ENCODE measurements at places on chromosomes 6 and 20.

DNA sequence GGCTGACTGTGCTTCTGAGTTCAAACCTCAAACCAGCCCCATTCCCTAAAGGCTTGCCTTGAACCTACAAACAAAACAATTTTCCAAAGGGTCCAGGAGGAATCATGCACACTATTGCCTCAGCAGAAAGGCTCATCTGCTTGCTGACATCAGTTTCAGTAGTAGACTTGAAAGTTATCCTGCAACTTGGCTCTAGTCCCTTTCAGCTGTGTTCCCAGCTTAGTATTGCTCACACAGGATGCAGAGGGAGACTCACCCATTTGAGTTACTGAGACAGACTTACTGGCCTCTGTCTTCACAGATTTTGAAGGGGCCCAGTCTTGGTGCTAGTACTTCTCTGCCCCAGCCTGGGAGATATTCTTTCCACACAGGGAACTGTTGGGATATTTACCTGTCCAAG, 38.5 kb upstream of the TFB1M start:
- DNase-seq, result no peak

DNA sequence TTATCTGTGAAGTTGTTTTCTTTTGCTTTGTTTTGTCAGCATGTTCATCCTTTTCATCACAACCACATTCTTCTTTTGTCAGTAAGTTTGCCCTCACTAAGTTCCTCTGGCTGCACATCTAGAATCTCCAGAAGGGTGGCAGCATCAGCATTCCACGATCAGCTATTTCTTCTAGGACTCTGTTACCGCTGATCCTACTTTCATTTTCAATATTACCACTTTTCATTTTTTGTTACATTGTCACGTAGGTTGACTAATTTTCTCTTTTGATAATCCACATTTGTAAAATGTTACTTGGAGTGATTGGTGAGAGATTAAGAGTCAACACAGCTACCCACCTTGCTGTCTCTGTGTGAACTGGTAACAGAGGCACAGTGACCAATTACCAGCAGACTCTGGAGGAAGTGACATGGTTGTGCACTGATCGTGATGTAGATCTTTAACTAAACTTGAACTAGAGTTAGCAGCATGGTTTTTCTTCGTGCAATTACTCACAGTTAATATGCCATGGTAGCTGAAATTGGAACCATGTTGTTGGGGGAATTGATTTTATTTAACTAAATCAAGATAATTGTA, 307.9 kb upstream of the SLC35B3 start:
- no peak for DNase-seq

DNA sequence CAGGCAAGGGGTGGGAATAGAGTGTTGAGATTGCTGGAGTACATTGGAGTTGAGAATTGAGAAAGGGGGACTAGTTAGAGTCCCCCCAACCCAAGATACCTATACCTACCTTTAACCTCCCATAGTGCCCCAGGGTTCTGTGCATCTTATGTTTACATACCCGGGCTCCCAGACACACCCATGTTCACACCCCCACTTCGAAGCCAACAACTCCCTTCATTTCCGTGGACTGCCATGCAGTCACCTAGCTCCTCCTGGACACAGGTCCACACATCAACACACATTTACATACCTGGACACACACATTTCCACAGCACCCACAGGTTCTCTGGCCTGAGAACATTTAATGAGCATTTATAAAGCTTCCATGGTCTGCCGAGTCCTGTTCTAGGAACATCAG, 5.1 kb downstream of the TMEM63B start:
- DNase-seq, result no peak

DNA sequence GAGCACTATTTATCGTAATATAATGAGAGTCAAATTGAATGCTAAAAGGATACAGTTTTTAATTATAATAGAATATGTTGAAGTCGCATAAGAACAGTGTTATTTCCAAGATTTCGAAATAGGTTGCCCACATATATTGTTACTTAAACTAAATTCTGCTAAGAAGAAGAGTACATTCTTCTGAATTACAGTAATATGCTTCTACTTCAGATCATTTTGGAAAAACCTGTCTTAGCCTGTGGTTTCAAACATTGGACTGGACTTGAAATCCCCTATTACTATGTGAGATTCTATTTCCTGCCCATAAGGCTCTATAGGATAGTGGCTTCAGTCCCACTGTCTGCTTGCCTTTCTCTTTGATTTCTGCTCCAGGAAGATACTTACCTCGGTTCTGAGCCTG, 137.2 kb downstream of the B3GAT2 start:
- DNase-seq, result no peak

GRCh38 chr6:146335336-146335735, 208.3 kb upstream of the RAB32 start:
- no peak for DNase-seq

DNA sequence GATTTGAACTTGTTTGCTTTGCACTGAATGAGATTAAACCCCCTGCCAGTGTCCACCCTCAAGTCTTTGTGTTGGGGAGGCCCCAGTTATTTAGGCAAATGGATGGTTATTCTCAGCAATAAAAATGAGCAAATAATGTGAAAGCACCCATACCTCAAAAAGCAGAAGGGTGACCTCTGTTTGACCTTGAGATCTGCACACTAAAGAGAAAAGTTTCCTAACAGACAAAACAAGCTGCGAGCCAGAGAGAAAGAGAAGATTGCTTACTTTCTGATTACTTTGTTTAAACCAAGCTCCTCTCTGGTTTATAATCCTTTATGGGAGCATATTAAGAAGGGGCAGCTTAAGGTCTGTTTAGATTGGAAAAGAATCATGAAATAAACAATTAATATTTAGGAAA, 30.4 kb upstream of the TRERF1 start:
- no peak for DNase-seq

- DNase-seq, result no peak
These were observed 21.2 kb upstream of the SLC22A2 start for GRCh38 chr6:160279850-160280249.

DNA sequence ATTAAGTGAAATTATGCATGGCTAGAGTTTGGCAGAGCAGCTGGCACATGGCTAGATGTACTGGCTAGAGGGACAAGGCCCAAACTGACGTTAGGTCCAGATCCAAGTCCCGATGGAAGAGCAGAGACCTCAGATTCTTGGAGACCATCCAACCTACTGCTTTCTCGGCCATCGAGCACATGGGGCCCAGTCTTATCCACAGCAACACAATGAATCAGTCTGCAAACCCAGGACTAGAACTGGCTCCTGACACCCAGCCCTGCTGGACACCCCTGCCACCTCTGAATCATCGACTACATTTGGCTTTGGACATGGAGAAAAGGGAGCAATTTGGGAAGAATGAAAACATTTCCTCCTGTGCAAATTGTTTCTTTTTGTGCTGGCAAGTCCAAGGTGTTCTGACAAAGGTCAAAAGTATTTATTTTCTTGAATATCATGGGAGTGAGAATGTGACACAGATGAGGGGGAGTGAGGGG, 23.9 kb upstream of the YWHAB start:
- DNase-seq, result no peak

- no peak for DNase-seq
These were observed 19.5 kb downstream of the ANKRD60 start for GRCh38 chr20:58208944-58209343.

DNA sequence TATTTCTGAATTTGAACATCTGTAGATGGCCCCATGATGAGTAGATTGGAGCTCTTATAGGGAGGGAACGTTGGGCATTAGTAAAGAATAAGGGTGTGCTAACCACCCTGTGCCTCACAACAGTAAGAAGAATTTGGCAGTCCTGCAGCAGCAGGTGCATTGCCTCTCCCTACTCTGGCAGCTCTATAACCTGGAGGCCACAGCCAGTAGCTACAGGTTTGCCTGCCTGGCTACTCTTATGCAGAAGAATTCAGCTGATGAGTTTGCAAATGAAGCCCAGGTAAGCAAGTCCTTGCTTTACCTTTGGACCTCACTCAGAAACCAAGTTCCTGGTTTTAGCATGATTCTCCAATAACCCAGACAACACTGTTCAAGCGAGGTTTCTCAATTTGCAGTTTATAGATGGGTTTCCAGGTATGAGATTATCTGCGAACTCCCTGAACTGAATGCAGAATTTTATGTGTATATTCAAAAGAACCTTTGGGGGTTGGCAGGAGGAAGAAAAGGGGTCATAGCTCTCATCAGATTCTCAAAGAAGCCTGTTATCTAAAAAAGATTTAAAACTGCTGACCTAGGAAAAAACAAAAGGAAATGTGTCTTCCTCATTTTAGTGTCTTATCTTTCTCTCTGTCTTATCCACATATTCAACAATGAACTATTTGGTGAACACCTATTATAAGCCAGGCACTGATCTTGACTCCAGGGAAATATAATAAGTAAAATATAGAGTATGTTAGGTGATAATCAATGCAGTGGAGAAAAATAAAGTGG, 18.9 kb downstream of the TREML1 start:
- DNase-seq, result no peak

DNA sequence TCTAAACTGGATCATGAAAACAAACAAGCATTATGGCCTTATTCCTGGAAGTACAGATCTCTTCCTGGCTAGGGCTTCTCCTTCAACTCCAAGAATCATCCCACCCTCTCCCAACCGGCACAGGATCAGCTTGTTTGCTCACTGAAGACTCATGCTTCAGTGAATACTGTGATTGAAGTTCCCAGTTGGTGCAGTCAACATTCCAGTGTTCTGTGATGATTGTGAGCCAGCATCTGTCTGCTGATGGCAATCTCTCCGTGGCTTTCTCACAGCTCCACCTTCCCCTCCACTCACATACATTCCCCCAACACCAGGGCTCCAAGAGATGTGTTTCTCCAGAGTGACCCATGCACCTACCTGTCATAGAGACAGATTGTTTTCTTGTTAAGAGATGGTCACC, 421.3 kb upstream of the BTBD3 start:
- DNase-seq, result no peak

GRCh38 chr20:37366743-37367142, 20.8 kb downstream of the SRC start:
- no peak for DNase-seq

GRCh38 chr20:38221119-38221589, 39.4 kb downstream of the KIAA1755 start:
- DNase-seq, result peak; percentile 10

GRCh38 chr20:48465271-48465670, 362.5 kb downstream of the PREX1 start:
- no peak for DNase-seq

GRCh38 chr6:109139109-109139508, 43.8 kb downstream of the CEP57L1 start:
- DNase-seq, result no peak

GRCh38 chr6:40441150-40441549, 146.0 kb downstream of the LRFN2 start:
- DNase-seq, result no peak

- no peak for DNase-seq
These were observed 228.4 kb upstream of the RSPO3 start for GRCh38 chr6:126890055-126890454.

- DNase-seq, result no peak
These were observed 52.9 kb upstream of the PMEPA1 start for GRCh38 chr20:57762531-57763234.

DNA sequence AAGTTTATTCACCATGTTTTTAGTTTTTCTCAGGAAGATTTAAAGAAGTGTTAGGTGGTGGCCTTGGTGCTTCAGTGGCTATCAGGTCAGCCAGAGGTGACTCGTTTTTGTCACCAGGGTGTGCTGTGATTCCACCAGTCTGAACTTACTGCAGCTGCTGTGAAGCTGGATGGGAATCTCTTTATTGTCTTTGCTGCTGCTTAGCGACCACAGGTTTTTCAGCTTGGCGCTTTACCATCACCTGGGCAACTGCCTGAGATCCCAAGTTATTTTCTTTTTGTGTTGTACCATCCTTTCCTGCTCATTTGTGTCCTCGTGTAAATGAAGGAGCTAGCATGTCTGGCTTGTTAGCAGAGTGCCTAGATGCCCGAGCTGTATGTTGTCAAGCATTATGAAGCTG, 146.9 kb downstream of the MACROD2 start:
- DNase-seq, result no peak

DNA sequence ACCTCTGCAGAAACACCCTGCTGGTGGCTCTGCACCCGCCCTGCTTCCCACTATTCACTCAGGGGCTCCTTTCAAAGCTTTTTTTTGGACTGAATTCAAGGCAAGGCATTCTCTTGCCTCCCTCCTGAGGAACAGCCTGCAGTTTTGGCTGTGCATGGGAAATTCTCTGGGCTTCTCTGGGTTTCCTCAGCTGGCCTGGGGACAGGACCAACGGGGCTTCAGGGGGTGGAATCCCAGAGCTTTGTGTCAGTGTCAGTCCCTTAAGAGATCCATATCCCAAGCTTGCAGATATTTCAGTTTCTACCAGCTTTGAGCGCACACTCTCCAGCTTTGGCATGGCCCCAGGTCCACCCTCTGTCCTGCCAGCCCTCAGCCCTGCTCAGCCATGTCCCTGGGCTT, 2.0 kb downstream of the SCRT2 start:
- DNase-seq, result no peak
